ENCODE measurements at places on chromosomes 6 and 20.
A peak's percentile ranks its signal among the peaks of the same experiment; 100 is the strongest.

- DNase-seq, result no peak
- H3K4me1 ChIP-seq, result no peaks in the 10 kb centered on the region
Observed at GRCh38 chr20:59580146-59580946, 24.0 kb upstream of the PHACTR3 start.

- no peaks in the 10 kb centered on the region for H3K27me3 ChIP-seq
- no peak for DNase-seq
- no peak overlapping the region for H3K4me3 ChIP-seq
- H3K27ac ChIP-seq, result no peak overlapping the region
Observed at GRCh38 chr6:158464483-158464882, 95.4 kb upstream of the TMEM181 start.

DNA sequence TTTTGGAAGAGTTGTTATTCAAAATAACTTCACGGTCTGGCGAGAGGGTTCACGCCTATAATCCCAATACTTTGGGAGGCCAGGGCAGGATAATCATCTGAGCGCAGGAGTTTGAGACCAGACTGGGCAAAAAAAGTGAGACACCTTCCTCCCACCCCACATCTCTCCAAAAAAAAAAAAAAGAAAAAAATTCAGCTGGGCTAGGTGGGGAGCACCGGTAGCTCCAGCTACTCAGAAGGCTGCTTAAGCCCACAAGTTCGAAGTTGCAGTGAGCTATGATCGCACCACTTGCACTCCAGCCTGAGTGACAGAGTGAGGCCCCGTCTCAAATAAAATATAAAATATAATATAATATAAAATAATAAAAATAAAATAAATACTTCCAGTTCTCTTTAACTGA lies 10.4 kb downstream of the OR2B2 start:
- peak overlapping the region; percentile 85 for H3K27ac ChIP-seq
- H3K4me1 ChIP-seq, result peaks cover 29% of the 10 kb centered on the region
- no peaks in the 10 kb centered on the region for H3K27me3 ChIP-seq
- peak overlapping the region; percentile 87 for H3K4me3 ChIP-seq
- H3K36me3 ChIP-seq, result no peaks in the 10 kb centered on the region

GRCh38 chr6:108115598-108116058 lies 41.1 kb upstream of the OSTM1 start:
- H3K27me3 ChIP-seq, result peaks cover 39% of the 10 kb centered on the region
- H3K36me3 ChIP-seq, result no peaks in the 10 kb centered on the region
- DNase-seq, result no peak
- H3K27ac ChIP-seq, result no peak overlapping the region
- H3K4me1 ChIP-seq, result peaks cover 15% of the 10 kb centered on the region

- no peaks in the 10 kb centered on the region for H3K36me3 ChIP-seq
- no peaks in the 10 kb centered on the region for H3K4me1 ChIP-seq
- H3K4me3 ChIP-seq, result no peak overlapping the region
- no peak for DNase-seq
- H3K27me3 ChIP-seq, result peaks cover 3% of the 10 kb centered on the region
Observed at GRCh38 chr6:11613336-11613735, 75.8 kb downstream of the TMEM170B start.

DNA sequence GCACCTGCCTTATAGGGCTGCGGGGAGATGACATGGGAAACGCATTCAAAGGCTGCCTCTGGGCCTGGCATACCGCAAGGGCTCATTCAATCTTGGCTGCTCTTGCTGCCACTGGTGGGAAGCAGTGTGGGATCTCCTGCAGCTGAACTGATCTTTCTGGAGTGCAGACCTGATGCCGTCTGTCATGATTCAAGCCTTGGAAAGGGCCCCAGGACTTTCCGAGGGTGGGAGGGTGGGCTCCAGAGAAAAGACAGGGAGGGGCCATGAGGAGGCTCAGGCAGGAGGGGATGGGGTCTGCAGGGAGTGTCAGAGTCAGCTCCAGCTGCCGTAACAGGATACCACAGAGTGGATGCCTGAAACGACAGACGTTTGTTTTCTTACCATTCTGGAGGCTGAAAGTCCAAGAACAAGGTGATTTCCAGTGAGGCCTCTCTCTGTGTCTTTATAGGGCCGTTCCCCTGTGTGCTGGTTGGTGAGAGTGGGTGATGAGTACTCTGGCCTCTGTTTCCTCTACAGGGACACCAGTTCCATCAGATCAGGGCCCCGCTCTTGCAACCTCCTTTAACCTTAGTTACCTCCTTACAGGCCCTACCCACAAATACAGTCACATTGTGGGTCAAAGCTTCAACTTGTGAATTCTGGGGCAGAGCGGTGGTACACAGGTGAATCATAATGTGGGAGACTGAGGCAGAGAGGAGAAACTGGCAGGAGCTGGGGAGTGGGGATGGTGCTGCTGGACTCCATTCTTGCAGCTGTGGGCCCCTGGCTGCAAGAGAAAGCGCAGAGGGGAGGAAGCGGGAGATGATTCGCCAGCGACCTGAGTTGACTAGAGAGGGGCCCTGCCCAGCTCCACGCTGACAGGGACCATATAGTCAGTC lies 148.4 kb downstream of the SYCP2 start:
- no peak overlapping the region for H3K4me3 ChIP-seq
- H3K27me3 ChIP-seq, result peaks cover 16% of the 10 kb centered on the region
- H3K36me3 ChIP-seq, result no peaks in the 10 kb centered on the region
- no peak for DNase-seq
- H3K27ac ChIP-seq, result no peak overlapping the region
- no peaks in the 10 kb centered on the region for H3K4me1 ChIP-seq

- no peaks in the 10 kb centered on the region for H3K36me3 ChIP-seq
- no peaks in the 10 kb centered on the region for H3K27me3 ChIP-seq
- DNase-seq, result no peak
- no peak overlapping the region for H3K4me3 ChIP-seq
- no peak overlapping the region for H3K27ac ChIP-seq
Observed at GRCh38 chr6:148523048-148523447, 180.4 kb downstream of the SASH1 start.

GRCh38 chr20:25061103-25061799 lies 3.3 kb upstream of the ACSS1 start:
- peaks cover 27% of the 10 kb centered on the region for H3K4me1 ChIP-seq
- H3K36me3 ChIP-seq, result no peaks in the 10 kb centered on the region
- H3K27me3 ChIP-seq, result no peaks in the 10 kb centered on the region
- H3K27ac ChIP-seq, result no peak overlapping the region
- DNase-seq, result no peak

DNA sequence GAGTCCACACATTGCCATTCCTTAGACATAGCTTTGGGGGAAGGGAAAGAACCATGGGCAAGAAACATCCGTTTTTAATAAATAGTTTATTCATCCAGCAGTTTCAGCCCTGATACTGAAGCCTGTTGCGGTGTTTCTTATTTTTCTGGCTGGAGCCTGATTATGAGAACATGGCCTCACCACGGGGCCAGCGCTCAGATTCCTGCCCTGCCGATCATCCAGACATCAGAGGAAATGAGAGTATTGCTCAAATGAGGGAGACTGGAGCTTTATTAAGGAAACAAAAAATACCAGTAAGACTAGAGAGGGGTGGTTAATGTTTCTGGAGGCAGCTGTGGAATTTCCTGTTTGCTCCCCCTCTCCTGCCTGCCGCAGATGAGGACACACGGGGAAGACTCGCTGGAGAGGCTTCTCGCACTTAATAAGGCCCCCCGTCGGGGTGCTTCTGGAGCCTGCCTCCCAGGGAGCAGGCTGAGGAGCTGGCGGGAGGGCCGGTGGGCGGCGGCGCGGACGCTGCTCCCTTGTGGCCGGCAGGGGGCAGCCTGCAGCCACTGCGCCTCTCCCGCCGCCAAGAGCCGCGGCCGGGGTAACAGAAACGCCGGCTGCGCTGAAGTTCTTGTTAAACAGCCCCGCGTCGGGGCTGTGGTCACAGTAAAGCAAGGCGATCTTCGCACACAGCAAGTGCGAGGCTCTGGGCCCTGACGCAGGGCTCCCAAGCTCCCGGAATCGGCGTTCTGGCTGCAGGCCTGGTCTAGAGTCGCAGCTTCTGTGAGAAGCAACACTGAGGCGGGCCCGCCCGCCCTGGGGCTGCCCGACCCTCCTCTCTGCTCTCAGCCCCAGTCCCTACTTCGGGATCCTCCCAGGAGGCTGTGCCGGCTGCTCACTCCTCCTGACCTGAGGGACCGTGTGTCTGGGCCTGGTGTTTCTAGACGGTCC lies 17.5 kb downstream of the LEMD2 start:
- no peak for DNase-seq
- H3K36me3 ChIP-seq, result peaks cover 45% of the 10 kb centered on the region
- H3K27me3 ChIP-seq, result no peaks in the 10 kb centered on the region
- H3K27ac ChIP-seq, result no peak overlapping the region
- no peak overlapping the region for H3K4me3 ChIP-seq

GRCh38 chr6:87436435-87436834 lies 28.7 kb downstream of the CFAP206 start:
- no peaks in the 10 kb centered on the region for H3K4me1 ChIP-seq
- peak; percentile 77 for DNase-seq
- H3K36me3 ChIP-seq, result no peaks in the 10 kb centered on the region

GRCh38 chr20:53736757-53737395 lies 143.2 kb upstream of the ZNF217 start:
- no peaks in the 10 kb centered on the region for H3K36me3 ChIP-seq
- H3K4me3 ChIP-seq, result no peak overlapping the region
- H3K27me3 ChIP-seq, result no peaks in the 10 kb centered on the region
- DNase-seq, result no peak

GRCh38 chr6:68675548-68675947 lies 40.5 kb downstream of the ADGRB3 start:
- H3K27me3 ChIP-seq, result no peaks in the 10 kb centered on the region
- no peaks in the 10 kb centered on the region for H3K4me1 ChIP-seq
- no peak overlapping the region for H3K27ac ChIP-seq

DNA sequence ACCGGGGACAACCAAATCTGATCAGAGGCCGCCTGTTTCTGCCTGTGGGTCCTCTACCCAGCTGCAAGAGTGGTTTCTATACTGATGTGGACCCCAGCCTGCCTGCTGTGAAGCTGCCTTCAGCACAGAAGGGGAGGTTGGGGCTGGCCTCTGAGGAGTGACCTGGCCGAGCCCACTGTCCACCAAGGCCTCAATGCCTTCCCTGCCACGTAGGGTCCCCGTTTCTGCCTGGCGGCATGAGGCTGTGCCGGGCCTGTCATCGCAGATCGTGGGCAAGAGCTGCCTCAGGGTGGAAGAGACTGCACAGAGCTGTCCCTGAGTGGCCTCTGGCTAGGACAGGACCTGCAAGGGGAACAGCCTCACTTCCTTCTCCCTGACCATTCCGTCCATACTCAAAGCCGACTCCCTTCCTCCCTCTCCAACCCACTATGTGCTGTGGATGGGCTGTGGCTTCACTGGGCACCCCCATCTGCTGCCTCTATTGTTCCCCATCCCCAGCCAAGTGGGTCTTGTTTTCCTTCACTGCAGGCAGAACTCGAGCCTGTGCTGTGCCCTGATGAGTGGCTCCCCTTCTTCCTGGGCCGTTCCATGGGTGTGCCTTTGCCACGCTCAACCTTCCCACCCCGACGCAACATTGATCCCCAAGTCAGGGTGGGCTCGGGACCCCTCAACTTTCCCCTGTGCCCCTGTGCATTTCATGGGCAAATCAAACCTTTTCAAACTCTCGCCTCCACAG lies 60.3 kb downstream of the ERMARD start:
- H3K4me1 ChIP-seq, result peaks cover 9% of the 10 kb centered on the region
- H3K27me3 ChIP-seq, result peaks cover 7% of the 10 kb centered on the region
- H3K27ac ChIP-seq, result no peak overlapping the region
- no peaks in the 10 kb centered on the region for H3K36me3 ChIP-seq
- no peak for DNase-seq

DNA sequence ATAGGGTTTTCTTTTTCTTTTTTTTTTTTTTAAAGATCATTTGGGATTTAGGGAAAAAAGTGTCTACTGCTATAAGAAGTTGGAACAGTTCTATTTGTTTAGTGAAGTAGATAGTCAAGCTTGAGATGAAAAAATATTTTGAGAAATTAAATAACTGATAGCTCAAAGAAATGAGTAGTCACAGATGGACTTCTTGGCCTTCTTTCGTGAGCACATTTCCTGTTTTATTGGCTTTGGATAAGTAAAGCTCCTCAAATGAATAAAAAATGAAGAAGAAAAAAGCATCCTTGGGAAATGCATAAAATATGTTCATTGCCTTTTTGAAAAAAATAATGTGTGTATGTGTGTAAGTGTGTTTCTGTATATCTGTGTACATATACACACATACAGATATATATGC lies 515.9 kb downstream of the GRIK2 start:
- no peaks in the 10 kb centered on the region for H3K4me1 ChIP-seq
- DNase-seq, result no peak
- H3K36me3 ChIP-seq, result no peaks in the 10 kb centered on the region
- H3K27ac ChIP-seq, result no peak overlapping the region
- H3K27me3 ChIP-seq, result no peaks in the 10 kb centered on the region

- no peaks in the 10 kb centered on the region for H3K27me3 ChIP-seq
- no peaks in the 10 kb centered on the region for H3K36me3 ChIP-seq
- DNase-seq, result no peak
Observed at GRCh38 chr20:24455081-24455480, 14.3 kb upstream of the SYNDIG1 start.

- H3K36me3 ChIP-seq, result no peaks in the 10 kb centered on the region
- peak; percentile 77 for DNase-seq
- no peaks in the 10 kb centered on the region for H3K4me1 ChIP-seq
- H3K27ac ChIP-seq, result no peak overlapping the region
- H3K4me3 ChIP-seq, result no peak overlapping the region
Observed at GRCh38 chr20:57838670-57839151, 128.9 kb upstream of the PMEPA1 start.

- no peaks in the 10 kb centered on the region for H3K4me1 ChIP-seq
- no peaks in the 10 kb centered on the region for H3K27me3 ChIP-seq
- DNase-seq, result no peak
- H3K27ac ChIP-seq, result no peak overlapping the region
- peaks cover 90% of the 10 kb centered on the region for H3K36me3 ChIP-seq
Observed at GRCh38 chr6:138907167-138907566, 80.9 kb downstream of the REPS1 start.

GRCh38 chr20:59580991-59581401 lies 23.3 kb upstream of the PHACTR3 start:
- no peaks in the 10 kb centered on the region for H3K4me1 ChIP-seq
- no peak for DNase-seq
- H3K27me3 ChIP-seq, result peaks cover 11% of the 10 kb centered on the region
- H3K4me3 ChIP-seq, result no peak overlapping the region
- no peak overlapping the region for H3K27ac ChIP-seq
- H3K36me3 ChIP-seq, result no peaks in the 10 kb centered on the region

Data from DND-41 (cell line).